ENCODE measurements at places on chromosomes 5 and 9. TPM values are rescaled to one million over a fixed set of nuclear protein-coding genes. Genes with fewer than 3 reads are reported as not detected.

UBTD2 gene
- total RNA-seq: 7.2 TPM

CTNND2 gene
- not detected for total RNA-seq

KIF4B gene
- total RNA-seq: not detected

ABLIM3 gene
- total RNA-seq: not detected
